Panc1 (cell line): ENCODE measurements at places on chromosomes 3 and 15. TPM values are rescaled to one million over a fixed set of nuclear protein-coding genes. Genes with fewer than 3 reads are reported as not detected.

- DNase-seq = no peak
Measured at GRCh38 chr3:135944831-135945230, 20.7 kb upstream of the PPP2R3A start.

- DNase-seq = no peak
Measured at GRCh38 chr15:70882361-70882760, 9.9 kb downstream of the THAP10 start.

DNA sequence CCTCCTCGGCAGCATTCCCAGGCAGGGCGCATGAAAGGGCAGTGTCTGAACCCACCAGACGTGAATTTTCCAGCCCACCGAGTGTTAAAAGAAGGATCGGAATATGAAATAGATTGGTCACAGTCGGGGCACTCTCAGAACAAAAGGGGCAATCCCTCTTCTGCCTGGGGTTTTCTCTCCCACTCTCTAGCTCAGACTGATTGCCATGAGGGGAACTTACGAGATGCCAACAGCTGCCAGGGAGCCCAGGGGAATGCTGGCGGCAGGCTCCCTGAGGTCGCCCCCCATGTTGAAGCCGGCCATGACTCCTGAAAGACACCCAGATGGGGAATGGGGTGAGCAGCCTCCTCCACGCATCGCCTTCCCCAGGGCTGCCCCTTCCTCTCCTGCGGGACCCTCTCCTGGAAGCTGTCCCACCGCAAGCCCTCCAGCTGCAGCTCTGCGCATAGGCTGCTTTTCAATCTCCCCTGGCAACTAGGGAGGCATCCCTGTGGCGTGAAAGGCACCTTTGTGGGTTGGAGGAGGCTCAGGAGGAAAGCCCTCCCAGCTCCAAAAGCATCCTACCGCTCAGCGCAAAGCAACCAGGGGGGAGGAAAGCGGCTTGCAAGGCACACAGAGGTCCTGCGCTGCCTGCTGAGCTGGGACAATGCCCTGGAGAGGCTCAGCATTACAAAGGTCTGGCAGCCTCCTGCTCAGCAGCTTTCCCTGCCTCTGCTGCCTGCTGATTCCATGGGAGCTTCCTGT lies 64.8 kb upstream of the HEG1 start:
- no peak for DNase-seq

GRCh38 chr3:138833899-138834595 lies 681 bp downstream of the PIK3CB start:
- no peak for DNase-seq

GRCh38 chr3:53489787-53490458 lies 4.5 kb upstream of the CACNA1D start:
- no peak for DNase-seq

DNA sequence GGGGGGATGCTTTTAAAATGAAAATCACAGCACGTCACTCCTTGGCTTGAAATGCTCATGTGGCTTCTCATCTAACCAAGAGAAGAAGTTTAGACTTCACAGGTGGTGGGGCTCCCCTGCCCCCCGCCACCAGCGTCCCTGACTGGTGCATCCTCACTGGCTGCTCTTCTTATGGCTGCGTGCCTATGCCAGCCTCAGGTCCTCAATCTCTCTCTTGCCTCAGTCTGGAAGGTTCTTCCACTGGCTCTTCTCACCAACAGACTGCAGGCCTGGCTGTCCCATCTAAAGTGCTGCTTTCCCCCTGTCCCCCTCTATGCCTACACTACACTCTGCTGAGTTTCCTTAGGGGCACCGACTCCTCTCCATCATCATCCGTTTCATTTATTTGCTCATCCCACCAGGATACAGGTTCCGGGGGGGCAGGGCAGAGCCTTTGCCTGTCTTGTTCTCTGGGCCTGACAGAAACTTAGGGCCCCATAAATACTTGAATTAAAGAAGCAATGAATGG lies 20.6 kb downstream of the ABTB1 start:
- DNase-seq = no peak

GRCh38 chr3:33699275-33699674 lies 18.8 kb downstream of the CLASP2 start:
- no peak for DNase-seq

GRCh38 chr15:74217907-74218885 lies 15.6 kb upstream of the STRA6 start:
- no peak for DNase-seq

DNA sequence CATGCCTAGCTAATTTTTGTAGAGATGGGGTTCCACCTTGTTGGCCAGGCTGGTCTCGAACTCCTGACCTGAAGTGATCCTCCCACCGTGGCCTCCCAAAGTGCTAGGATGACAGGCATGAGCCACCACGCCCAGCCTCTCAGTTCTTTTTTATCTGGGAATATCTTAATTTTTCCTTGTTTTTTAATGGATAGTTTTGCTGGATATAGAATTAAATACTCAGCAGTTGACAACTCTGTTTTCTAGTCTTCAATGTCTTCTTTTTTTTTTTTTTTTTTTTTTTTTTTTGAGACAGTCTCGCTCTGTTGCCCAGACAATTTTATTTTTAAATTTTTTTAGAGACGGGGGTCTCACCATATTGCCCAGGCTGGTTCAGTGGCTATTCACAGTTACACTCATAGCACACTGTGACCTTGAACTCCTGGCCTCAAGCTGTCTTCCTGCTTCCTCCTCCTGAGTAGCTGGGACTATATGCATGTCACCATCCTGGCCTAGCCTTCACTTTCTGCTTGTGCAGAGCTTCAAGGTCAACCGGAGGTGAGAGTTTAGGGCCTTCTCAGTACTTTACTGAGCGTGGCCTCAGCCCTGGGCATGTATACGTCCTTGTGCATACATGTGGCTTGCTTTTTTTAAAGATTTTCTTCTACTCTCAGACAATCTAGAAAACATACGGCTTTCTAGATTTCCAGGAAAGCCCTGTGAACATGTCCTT lies 120.5 kb downstream of the ZNF609 start:
- no peak for DNase-seq

- no peak for DNase-seq
Measured at GRCh38 chr3:46998852-46999515, 19.5 kb downstream of the NBEAL2 start.

- DNase-seq = no peak
Measured at GRCh38 chr3:186540835-186541226, 3.3 kb downstream of the CRYGS start.

DNA sequence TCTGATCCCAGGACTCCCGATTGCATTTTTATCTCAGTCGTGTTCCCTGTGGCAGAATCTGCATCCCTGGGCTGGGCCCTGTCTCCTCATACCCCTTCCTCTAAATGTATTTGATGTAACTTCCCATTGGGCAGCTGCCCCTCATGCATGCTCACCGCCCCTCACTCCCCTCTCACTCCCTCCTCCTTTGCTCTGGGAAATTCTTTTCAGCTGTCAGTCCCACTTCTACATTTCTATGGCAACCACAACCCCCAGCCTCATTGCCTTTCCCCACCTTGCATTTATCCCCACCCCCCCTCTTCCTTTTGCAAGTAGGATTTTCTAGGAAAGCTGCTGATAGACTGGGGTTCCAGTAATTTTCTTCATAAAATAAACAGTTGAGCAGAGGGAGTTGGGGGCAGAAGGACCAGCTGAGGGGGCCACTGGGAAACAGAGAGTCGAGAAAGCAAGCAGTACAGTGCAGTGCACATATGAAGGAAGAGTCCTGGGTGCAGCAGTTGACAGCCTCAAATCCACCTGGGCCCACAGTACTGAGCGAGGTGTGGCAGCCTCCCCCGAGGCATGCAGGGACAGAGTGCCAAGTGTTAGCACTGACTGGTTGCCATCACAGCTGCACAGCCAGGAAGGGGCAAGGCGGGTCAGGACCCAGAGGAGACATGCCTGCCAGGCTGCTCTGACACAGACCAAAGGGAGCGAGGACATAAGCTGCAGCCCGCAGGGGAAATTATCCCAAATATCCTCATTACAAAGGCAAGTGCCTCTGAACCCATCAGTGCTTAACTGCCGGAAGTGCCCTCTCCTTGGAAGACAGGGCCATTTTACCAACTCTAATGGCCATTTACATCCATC lies 476.3 kb downstream of the EPHB1 start:
- DNase-seq = no peak

The NPAP1 gene
- not detected for total RNA-seq

The SEMA3G gene
- 1.6 TPM for total RNA-seq

The INSYN1 gene
- 2.6 TPM for total RNA-seq
